ENCODE measurements at places on chromosomes 12 and 14. TPM values are rescaled to one million over a fixed set of nuclear protein-coding genes. Genes with fewer than 3 reads are reported as not detected.

The APOF gene
- not detected for total RNA-seq

The CMA1 gene
- total RNA-seq, result not detected

The KERA gene
- not detected for total RNA-seq

The FOXG1 gene
- total RNA-seq, result 0.08 TPM

The LBHD2 gene
- total RNA-seq, result 0.18 TPM

The CCDC196 gene
- not detected for total RNA-seq

The MYO1H gene
- total RNA-seq, result not detected

The KCNA5 gene
- total RNA-seq, result not detected

The KRT79 gene
- 0.08 TPM for total RNA-seq

Data from A549 treated with DMSO at 1 μM for 4 hours (cell line).